Transverse colon (tissue), 4 donors: ENCODE measurements at places on chromosomes 1 and 21. TPM values are rescaled to one million over a fixed set of nuclear protein-coding genes. Genes with fewer than 3 reads are reported as not detected.

DNA sequence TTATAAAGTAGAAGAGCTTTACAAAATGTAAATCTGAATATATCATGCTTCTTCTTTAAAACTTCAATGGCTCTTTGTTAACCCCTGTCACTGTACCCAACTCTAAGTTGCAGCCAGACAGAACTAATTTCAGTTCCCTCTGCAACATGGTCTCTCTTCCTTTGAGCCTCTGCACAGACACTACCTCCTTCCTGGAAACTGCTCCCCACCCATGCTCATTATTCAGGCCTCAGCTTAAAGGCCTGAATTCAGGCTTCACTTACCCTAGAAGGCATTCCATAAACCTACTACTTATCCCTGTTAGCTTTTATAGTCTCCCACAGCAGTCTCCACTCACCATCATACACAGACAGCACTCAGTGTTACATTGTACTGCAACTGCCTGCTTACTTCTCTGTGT is 2.6 kb upstream of the EEIG2 start:
- no peak for DNase-seq

GRCh38 chr21:34023691-34024373 is 49.5 kb upstream of the MRPS6 start:
- no peak for DNase-seq

DNA sequence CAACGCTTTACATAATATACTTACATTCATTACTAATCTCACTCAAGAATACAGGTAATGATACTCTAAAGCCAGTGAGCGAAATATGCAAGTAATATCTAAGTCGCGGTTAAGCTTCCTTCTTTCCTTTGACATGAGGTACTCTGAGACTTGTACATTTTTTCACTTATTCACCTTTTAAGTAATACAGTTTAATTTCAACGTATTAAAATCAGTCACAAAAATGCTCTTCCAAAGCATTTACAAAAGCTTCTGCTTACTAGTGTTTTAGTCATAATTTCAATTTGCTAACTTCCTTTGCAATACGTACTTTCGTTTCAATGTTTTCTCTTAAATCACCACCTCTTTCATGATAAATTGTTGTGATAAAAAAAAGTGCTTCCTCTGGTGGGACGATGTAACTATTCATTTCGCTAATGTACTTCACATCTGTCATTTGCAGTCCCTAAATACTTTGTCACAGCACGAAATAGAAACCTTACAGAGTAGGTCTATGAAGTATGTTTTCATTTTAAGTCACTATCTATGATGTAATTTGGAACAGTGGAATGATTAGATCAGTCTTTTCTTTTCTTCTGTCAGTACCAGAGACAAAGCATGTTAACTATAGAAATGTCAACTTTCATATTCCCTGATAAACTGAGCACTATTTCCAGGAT is 34.0 kb upstream of the ADGRL4 start:
- DNase-seq, result no peak

- DNase-seq, result no peak
Measured at GRCh38 chr1:46580140-46580903, 23.7 kb downstream of the MKNK1 start.

DNA sequence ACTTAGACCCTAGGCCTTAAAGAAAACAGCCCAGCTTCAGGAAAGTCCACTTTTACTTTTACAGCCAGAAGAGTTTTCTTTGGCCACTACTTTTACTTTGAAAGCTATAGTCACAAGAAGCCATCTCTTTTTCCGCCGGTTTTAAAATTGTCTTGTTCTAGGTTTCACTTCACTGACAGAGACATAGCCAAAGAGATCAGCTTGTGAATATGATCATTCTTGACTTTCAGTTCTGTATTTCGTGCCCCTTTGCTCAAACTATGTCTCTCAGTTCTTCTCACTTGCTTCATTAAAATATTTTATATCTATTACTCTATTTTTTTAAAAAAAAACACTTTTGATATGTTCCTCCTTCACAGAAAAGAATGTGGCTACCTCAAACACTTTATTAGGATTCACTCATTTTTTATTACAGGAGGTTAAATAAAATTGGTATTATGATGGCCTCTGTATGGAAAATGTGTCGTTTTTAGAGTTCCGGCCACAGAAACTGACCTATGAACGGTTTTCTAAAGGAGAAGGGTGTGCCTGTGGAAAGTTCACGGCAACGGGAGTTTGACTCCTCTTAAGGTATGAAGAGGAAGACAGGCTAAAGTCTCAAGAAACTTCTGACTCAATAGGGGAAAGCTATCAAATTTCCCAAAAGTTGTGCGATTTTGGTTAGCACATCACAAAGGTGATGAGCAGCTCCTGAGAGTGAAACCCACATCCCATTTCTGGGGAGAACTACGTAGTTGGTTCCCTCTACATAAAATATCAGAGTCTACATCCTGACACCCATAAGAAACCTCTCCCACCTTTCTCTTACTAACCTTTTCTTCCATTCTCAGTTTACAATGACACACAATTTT is 1.2 kb downstream of the MCOLN2 start:
- DNase-seq, result no peak

THEM5 gene
- not detected for total RNA-seq

GRCh38 chr21:34597406-34597805 is 17.5 kb downstream of the RCAN1 start:
- no peak for DNase-seq

NUP210L gene
- not detected for total RNA-seq

- DNase-seq, result peak; percentile 61
Measured at GRCh38 chr1:201456499-201457309, 12.3 kb downstream of the PHLDA3 start.

LORICRIN gene
- total RNA-seq, result not detected

DNA sequence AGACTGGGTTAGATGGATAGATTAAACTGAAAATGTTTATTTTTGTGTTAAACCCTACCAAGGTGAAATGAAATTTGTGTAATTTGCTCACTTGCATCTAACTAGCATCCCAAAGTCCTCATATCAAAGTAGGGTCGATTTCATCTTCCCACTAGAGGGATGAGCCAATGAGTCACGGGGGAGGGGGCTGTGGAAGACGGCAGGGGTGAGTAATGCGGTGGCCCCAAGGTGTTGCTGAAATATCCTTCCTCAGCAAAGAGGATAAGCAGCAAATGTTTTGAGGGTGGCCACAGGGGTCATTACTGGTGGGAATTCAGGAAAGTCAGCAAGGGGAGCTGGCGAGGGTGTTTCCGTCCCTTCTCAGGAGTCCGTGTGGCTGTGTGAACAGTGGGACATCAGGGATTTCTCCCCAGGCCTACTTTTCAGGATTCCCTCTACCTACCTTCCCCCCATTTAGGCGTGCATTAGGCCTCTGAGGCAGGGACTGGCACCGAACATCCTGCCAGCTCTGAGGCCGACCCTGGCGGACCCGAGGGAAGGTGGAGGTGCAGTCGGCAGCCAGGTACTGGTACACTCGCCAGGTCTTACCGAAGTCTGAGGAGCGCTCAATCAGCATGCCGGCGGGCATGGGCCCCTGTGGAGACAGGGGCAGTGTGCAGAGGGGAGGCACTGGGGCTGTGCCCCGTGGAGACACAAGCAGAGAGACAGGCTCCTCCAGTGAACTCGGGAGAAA is 18.1 kb downstream of the LAMB3 start:
- DNase-seq, result no peak

GRCh38 chr1:1451696-1452364 is 2.3 kb downstream of the ATAD3C start:
- no peak for DNase-seq

DNA sequence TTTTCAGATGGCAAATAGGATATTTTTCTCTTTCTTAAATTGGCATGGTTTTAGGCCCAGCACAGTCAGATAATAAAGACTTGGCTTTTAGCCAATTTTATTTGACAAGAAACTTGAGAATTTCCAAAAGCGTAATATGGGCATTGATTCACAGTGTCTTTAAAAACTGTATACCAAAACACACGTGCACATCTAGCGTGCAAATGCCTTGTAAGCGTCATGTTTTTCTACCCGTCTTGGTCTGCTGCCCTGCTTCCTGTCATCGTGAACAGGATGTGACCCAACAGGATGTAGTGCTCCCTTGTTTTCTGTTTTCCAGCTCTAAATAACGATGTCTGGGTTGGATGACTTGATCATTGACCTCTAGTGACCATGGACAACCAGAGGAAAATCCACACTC is 24.7 kb upstream of the SLC44A3 start:
- DNase-seq, result no peak

TMEM234 gene
- total RNA-seq, result 22.9 TPM

DNA sequence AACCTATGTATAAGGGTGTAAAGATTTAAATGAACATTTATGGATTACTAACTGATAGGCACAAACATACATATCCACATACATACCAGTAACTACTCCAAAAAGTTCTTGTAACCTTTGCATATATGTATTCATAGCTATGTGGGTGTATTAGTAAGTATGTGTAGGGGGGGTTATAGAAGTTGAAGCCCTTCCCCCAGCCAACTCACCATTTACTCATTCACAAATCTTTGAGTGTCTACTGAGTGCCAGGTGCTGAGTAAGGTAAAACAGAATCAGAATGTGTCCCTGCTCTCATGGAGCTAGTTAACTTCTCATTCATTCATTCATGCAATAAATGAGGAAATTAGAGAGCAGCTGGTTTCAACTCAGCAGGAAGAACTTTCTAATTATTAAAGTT is 1.3 kb downstream of the C1orf146 start:
- no peak for DNase-seq

DNA sequence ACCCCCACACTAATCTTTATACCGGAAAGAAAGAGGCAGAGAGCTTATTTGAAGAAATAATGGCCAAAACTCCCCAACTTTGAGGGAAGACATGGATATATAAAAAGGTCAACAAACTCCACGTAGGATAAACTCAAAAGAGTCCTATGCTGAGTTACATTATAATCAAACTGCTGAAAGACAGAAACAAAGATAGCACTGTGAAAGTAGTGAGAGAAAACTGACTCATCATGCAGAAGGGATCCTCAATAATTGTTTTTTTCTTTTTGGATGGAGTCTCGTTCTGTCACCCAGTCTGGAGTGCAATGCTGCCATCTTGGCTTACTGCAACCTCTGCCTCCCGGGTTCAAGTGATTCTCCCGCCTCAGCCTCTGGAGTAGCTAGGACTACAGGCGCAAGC is 48.5 kb upstream of the TTC39A start:
- DNase-seq, result no peak

DNA sequence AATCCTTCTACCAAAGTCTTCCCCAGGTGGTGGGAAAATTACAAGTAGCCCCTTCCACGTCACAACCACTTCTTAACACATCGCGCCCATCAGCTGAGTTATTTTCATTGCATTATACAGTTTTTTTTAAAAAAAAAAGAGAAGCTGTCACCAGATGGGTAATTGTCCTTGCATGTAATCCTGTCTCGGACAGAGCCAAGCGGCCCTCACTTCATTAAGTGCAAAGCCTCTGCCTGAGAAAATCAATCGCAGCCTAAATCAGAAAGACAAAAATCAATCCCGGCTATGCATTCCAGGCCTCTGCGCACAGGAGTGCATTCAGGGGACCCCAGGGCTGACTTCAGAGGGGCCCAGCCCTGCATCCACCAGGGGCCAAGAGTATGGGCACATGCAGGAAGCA is 538.9 kb downstream of the NPHP4 start:
- DNase-seq, result no peak

- DNase-seq, result no peak
Measured at GRCh38 chr1:186761358-186761757, 67.4 kb upstream of the PLA2G4A start.

DNA sequence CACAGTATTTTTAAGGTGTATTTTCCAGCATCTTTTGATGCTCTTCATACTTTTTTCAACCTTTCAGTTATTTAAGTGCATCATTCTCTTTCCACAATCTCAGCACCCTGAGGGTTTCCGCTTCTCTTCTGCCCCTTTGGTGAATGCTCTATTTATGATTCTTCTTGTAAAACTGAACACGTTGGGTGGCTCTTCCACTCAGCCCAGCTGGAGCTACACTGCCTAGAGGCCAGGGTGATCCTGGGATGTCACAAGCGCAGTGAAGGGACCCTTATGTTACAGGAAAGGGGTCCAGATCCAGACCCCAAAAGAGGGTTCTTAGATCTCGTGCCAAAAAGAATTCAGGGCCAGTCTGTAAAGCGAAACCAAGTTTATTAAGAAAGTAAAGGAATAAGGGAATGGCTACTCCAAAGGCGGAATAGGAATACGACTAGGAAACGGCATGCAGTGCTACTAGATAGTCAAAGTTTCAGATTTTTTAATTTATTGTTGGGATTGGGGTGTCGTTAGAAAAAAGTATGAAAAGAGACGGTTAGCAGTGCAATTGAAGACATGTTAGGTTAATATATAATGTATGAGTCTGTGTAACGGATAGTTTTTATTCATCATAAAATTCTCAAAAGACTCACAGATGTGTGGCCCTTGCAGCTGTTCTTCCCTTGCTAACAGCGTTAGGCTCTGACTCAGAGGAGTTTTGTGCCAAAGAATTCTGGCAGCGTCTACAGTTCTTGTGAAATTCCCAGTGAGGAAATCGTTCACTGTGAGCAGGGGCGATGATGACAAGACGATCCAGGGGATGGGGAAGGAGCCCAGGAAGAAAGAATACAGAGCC is 14.4 kb upstream of the ERVH48-1 start:
- DNase-seq, result peak; percentile 73

LRRC7 gene
- not detected for total RNA-seq

NTRK1 gene
- 2.6 TPM for total RNA-seq

DNA sequence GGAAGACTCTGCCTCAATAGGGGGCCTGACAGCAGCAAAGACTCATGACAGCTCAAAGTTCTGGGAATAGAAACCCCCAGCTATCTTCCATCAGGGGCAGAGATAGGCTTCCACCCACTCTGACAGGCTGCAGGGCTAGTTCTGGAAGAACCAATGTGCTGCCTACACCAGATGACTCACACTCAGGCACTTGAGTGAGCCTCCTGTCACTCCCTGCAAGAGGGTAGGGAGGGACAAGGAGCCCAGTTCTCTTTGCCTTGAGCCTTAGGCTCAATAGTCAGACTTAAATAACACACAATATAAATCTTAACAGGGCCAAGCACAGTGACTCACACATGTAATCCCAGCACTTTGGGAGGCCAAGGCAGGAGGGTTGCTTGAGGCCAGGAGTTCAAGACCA is 386.4 kb downstream of the HHAT start:
- DNase-seq, result no peak

MASP2 gene
- total RNA-seq, result not detected
